NCI-H1417 treated with DMSO at 0.1 percent for 48 hours (cell line): ENCODE measurements at places on chromosomes 16 and 17.

GRCh38 chr16:48361012-48361411 lies 24.2 kb downstream of the SIAH1 start:
- DNase-seq = no peak

GRCh38 chr16:80656711-80657150 lies 115.9 kb downstream of the DYNLRB2 start:
- no peak for DNase-seq

- DNase-seq = peak; percentile 49
Measured at GRCh38 chr16:85329059-85329812, 217.0 kb upstream of the CIBAR2 start.

GRCh38 chr17:50866950-50867362 lies 802 bp upstream of the TOB1 start:
- DNase-seq = peak; percentile 53

- DNase-seq = no peak
Measured at GRCh38 chr17:63931981-63932561, at the start of gene CD79B. Gene CD79B (minus strand): TSS chr17:63932331. CDS start chr17:63932261, 70 bp downstream.

DNA sequence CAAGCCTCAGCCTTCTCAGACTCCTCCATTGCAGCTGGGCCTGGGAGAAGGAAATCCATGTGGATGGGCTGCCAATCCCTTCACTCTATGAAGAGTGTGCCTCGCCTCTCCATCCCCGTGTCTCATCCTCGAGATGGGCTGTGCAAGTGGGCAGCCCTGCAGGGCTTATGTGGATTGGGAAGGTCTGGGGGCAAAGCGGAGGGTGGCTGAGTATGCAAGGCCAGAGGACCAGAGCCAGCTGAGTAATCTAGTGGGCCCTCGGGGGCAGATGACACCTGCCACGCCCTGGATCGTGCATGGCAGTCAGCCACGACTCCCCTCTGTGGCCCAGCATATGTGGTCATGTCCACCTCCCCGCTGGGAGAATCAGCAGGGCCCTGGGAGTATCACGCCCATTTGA lies 78.9 kb downstream of the IRX5 start:
- no peak for DNase-seq

- no peak for DNase-seq
Measured at GRCh38 chr17:4747847-4748246, 8.1 kb upstream of the CXCL16 start.

DNA sequence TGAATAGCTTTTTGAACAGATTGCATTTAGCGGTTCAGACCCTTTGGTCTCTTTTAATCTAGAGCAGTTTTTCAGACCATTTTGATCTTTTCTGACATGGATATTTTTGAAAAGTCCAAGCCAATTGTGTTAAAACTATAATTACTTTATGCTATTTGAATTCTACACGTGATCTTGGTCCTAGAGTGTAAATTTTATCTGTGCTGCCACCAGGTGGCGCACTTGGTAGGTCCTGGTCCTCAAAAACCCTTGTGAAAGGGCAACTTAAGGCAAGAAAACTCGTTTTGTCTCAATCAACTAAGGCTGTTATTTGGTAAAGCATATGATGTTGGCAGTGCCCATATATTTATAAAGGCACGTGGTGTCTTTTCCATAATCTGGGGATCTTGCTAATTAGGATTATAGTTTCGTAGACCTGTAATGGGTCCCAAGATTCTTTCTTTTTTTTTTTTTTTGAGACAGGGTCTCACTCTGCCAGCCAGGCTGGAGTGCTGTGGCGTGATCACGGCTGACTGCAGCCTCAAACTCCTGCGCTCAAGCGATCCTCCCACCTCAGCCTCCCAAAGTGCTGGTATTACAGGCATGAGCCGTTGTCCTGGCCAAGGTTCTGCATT lies 43.9 kb upstream of the TEX2 start:
- DNase-seq = no peak

DNA sequence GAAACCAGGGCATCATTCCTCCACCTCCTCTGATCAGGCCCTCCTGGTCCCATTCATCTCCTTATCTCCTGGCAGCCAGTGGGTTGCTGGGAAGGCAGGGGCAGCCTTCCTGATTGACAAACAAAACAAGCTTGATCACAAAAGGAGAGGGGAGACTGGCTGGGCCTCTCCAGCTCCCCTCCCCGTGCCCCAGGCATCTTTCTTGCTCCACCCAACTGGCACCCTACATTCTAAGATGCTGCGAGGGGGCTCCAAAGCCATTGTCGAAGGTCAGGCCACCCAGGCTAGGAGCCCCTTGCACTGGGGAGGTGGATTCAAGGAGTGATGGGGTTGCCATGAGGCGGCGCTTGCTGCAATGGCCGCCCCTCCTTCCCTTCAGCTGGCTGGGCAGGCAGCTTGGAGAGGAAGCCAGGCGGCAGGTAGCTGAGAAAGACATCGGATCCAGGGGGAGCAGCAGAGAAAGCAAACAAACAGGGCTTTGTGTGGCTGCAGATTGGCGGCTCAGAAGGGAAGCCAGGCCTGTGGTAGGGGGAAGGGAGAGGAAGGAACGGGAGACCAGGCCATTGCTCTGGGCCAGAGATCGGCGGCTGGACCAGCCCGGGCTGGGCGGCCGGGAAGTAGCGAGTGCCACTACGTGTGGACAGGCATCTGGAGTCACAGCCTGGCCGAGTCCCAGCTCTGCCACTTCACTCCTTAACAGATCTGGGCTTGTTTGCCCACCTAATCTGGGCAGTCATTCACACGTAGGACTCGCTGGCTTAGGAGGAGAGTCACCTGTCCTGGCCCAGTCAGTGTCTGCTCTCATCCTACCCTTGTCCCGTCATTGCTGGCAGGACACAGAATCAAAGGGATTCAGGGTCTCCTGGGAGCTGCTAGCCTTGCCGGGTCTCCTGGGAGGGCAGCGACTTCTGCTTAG lies 12.3 kb downstream of the RAI1 start:
- no peak for DNase-seq

DNA sequence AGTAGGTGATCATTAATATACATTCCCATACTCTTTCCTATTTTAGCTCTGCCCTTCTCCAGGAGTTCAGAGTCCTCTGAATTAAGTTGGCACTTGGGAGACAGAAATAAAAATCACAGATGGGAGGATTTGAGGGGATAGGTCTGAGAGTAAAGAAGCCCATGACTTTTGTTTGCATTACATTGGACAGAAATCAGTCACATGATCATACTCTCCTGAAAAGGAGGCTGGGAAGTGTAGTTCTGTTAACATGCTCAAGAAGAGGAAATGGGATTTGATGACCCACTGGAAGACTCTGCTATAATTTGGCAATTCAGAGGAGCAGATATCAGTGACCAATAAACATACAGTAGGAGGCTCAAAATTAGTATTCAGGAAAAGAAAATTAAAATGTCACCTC lies 674.9 kb upstream of the C16orf82 start:
- no peak for DNase-seq

DNA sequence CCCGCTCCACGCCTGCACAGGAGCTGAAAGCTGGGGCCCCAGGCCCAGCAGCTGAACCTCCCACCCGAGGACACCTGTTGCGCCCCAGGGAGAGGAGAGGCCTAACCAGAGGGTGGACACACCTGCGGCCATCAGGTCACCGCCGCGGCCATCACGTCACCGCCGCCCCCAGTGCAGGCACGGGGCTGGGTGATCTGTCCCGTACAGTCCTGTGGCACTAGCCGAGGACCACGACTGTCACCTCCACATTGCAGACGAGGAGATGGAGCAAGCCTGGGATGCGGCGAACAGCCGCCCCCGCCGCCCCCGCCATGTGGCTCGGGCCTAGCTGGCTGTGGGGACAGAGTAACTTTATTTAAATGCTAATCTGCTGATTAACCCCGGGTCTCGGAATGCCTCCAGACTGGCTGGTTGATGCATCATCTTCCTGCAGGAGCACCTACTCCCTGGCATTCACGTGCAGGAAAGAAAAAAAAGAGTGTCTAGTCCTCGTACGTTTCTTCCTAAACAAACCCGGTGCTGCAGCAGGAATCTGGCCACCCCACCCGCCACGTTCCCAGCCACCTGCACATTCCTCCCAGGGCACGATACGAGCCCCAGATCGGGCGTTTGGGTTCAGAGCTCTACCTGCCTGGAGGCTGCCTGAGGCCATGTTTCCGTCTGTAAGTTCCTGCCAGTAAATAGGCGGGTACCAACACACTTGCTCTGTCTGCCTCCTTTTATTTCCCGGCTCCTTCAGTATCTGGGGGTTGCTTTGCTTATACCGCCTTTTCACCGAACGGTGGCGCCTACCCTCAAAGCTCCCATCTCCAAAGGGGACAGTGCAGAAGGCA lies 29.9 kb downstream of the PIEZO1 start:
- DNase-seq = no peak

- no peak for DNase-seq
Measured at GRCh38 chr16:65316808-65317207, 194.9 kb upstream of the CDH11 start.

- DNase-seq = no peak
Measured at GRCh38 chr16:22614271-22614947, 103.7 kb downstream of the NPIPB5 start.

- no peak for DNase-seq
Measured at GRCh38 chr16:71954180-71954579, 46.0 kb downstream of the PKD1L3 start.

GRCh38 chr16:48136547-48137360 lies 19.0 kb downstream of the ABCC12 start:
- no peak for DNase-seq

GRCh38 chr16:68646953-68647659 lies 2.0 kb downstream of the CDH3 start:
- no peak for DNase-seq

- DNase-seq = no peak
Measured at GRCh38 chr17:2724784-2725164, 13.2 kb upstream of the CLUH start.

DNA sequence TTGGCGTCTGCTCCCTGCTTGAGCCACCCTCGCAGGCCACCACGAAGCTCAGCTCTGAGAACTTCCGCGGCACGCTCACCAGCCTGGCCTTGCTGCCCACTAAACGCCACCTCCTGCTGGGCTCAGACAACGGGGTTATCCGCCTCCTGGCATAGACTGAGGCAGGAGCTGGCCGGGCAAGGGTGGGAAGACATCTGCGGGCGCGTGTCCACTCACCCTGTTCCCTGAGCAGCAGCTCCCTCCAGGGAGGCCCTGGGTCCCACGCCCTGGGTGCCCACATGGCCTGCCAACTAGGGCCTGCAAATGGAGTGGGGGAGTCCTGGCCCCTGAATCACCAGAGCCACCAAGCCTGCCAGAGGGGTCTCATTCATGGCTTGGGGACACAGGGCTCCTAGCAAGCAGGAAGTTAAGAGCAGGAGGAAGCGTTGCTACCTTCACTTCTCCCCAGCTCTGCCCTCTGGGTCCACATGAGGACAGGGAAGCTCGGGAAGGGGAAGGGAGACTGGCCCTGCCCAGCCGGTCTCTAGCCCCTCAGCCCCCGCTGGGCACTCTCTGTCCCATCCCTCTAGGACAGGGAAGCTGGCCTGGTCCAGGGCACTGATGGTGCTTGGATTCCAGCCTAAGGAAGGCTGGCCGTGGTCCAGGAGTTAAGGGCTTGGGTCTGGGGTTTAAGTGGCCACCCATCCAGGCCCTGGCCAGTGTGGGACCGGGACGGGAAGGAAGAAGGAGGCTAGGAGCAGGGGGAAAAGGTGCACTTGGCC lies 5.0 kb upstream of the SERPINF2 start:
- DNase-seq = no peak

GRCh38 chr16:89242795-89243200 lies 25.3 kb downstream of the ZNF778 start:
- DNase-seq = no peak

DNA sequence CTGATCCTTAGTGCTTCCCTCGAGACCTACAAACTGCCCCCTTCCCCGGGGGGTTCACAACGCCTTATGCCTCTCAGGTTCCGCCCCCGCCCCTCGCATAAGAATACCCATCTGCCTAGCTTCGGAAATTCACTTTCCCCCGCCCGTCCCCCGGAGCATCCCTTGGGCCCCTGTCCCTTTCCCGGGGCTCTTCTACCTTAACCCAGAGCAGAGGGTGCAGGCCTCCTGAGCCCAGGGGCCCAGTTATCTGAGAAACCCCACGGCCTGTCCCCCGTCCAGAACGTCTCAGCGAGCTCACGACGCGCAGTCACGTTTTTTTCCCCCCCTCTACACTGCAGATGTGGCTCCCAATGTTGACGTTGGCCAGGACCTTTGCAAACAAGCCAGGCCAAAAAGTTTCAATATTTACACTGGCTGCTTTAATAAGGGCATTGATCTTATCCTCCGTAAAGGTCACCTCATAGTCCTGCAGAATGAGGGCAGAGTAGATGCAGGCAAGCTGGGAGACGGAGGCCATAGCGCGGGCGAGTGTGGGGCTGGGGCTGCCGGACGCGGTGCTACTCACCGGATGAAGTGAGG lies 1.4 kb upstream of the NBR1 start:
- DNase-seq = no peak

DNA sequence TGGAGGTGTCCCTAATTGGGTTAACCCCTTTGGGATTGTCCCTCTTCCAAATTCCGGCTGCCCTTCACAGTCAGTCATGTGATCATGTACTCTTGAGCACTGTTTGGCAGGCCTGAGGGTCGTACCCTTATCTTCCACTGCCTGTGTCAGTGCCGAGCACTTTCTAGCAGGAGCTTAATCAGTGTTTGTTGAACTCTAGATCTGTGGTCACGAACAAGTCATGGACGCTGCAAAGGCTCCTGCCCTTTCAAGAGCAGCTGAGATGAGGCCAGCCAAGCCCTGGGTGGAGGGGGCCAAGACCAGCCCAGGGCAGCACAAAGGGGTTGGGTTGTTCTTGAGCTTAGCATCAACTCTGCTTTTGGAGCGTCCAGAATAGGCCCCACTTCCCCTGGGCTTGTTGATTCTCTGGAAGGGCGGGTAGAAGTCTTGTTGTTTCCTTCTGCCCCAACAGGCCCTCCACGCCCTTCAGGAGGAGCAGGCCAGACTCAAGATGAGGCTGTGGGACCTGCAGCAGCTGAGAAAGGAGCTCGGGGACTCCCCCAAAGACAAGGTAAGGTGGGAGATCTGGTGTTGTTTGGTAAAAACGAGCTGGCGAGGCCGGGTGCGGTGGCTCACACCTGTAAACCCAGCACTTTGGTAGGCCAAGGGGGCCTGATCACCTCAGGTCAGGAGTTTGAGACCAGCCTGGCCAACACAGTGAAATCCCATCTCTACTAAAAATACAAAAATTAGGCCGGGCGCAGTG lies 5.3 kb downstream of the IFI35 start:
- DNase-seq = no peak

DNA sequence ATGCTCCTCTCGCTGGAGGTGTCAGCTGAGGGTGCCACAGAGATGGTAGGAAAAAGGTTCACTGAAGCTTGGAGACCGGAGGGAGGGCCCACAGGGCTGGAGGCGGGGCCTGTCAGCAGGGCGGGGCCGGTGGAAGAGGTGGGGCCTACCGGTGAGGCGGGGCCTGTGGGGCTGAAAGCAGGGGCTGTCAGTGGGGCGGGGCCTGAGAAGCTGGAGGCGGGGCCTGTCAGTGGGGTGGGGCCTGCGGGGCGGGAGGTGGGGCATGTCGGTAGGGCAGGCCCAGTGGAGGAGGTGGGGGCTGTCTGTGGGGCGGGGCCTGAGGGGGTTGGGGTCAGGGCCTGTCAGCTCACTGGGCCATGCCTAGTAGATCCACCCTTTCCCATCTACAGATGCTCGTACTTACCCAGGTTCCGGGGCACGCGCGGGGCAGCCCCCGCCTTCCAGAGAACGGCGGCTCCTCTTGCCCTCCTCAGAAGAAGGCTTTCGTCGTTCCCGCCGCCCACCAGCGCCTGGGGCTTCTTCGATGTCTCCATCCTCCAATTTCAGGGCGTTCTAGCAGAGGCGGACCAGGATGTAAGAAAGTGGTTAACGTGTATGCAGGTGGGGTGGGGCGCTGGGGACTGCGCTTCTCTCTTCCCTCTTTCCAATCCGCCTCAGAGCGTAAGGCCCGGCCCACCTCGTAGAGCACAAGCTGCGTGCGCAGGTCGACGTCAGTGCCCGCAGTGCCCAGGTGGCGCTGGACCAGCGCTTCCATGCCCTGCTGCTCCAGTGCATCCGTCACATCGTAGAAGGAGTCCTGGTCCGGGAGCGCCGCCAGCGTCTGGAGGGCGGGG lies 9.8 kb downstream of the TMEM208 start:
- DNase-seq = no peak
